ENCODE measurements at places on chromosomes 16 and 17.
A peak's percentile ranks its signal among the peaks of the same experiment; 100 is the strongest.

GRCh38 chr17:4675791-4676190, 28.1 kb downstream of the PELP1 start:
- no peak for DNase-seq

DNA sequence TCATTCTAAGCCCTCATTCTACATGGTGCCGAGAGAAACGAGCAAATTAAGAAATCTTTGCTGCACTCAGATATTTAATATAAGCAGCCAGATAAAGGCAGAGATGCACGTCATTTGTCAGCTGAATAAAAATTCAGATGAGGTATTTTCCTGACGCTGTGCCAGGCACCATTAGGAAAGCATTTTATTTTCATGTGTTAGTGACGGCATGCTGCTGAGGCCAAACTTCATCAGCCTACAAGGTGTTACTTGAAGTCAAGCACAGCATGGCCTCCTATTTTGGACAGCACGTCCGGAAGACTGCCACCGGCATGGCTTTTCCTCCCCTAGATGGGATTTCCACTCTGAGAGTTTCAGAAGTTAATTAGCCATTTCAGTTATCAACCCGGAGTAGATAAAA, 70.3 kb downstream of the IRX3 start:
- no peak for DNase-seq

DNA sequence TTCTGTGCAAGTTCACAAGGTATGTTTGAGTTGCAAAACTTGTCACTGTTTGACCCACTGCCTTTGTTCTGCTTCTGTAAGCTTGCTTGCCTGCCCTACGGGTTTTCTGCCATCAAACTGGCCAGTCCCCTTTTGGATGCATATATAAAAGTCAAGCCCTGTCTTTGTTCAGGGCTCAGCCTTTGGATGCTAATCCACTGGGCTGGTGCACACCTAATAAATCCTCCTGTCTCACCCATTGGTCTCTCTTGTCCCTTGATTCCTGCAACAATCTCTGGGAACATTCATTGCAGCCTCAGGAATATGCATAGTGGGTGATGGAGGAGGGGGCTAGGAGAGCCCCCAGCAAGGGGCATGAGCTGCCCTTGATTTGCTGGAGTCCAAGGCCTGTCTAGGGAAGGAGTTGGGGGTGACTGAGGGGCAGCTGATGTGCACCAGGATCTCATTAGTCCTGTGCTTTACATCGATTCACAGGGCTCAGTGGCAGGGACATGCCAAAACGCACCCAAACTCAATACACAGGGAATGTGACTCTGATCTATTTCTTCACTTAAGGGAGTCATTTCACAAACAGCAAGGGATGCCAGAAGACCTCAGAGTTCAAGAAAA, 225.4 kb upstream of the NLRP1 start:
- no peak for DNase-seq

- no peak for DNase-seq
These were observed 10.9 kb upstream of the EVPL start for GRCh38 chr17:76038050-76038449.

DNA sequence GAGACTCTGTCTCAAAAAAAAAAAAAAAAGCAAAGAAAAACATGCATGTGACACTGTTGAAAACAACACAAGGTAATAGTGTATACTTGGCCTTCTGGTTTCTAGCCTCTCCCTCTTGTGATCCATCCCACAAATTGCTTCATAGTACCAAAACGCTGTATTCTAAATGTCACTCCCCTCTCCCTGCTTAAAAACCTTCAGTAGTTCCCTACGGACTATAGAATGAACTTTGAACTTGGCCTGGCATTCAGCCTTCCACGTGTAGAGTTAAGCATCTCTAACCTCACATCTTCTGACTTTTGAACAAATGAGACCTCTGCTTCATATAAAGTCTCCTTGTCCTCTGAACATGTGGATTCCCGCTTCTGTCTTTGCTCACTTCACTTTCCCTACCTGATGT, 5.1 kb downstream of the ZNF821 start:
- no peak for DNase-seq

- no peak for DNase-seq
These were observed 541 bp downstream of the ZNF18 start for GRCh38 chr17:11996722-11997146.

DNA sequence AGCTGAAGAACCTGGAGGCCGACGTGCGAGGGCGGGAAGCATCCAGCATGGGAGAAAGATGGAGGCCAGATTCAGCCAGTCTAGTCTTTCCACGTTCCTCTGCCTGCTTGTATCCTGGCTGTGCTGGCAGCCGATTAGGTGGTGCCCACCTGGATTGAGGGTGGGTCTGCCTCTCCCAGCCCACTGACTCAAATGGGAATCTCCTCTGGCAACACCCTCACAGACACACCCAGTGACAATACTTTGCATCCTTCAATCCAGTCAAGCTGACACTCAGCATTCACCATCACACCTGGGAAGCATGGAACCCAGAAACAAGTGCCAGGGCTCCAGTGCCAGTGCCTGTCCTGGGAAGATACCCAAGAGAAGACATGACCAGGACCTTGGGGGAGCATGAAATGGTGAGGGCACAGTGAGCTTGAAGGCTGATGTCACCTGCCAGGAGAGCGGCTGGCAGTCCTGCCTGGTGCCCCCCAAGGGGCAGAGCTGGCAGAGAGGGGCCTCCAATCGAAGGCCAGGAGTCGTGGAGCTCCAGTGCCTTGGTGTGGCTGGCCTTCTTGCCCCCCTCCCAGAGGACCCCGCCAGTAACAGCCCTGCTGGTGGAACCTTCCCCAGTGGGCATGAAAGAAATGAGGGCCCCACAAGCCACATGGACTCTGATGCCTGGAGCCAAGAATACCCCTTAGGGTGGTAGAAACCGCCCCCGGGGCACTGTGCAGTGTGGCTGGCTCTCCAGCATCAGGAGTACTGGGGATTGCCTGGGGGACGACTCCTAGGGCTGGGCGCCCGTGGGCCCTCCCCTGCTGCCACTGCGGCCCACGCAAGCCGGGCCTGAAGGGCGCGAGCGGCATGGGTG, 643 bp upstream of the NPB start:
- no peak for DNase-seq

DNA sequence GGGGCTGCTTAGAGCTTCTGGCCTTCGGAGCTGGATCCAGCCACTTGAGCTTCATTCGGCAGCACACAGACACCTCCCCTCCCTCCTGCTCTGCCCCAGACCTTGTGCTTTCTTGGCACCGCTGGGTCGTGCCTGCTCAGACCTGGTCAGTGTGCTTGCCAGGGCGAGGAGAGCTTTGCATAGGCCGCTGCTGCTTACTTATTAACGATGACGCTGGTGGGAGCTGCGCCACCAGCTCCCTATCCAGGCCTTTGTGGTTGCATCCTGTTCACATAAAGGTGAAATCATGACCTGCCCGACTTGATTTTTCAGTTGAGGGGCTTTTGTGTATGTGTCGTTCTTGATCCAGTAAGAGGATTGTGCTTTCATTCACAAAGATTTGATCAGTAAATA, 101.1 kb downstream of the MSI2 start:
- DNase-seq, result peak; percentile 87

GRCh38 chr17:68185820-68186219, 62.0 kb upstream of the AMZ2 start:
- DNase-seq, result no peak

GRCh38 chr16:88118376-88118775, 167.1 kb downstream of the BANP start:
- DNase-seq, result no peak

GRCh38 chr17:47204722-47205418, 4.3 kb upstream of the MYL4 start:
- DNase-seq, result no peak
